ENCODE measurements at places on chromosomes 12 and 14.

DNA sequence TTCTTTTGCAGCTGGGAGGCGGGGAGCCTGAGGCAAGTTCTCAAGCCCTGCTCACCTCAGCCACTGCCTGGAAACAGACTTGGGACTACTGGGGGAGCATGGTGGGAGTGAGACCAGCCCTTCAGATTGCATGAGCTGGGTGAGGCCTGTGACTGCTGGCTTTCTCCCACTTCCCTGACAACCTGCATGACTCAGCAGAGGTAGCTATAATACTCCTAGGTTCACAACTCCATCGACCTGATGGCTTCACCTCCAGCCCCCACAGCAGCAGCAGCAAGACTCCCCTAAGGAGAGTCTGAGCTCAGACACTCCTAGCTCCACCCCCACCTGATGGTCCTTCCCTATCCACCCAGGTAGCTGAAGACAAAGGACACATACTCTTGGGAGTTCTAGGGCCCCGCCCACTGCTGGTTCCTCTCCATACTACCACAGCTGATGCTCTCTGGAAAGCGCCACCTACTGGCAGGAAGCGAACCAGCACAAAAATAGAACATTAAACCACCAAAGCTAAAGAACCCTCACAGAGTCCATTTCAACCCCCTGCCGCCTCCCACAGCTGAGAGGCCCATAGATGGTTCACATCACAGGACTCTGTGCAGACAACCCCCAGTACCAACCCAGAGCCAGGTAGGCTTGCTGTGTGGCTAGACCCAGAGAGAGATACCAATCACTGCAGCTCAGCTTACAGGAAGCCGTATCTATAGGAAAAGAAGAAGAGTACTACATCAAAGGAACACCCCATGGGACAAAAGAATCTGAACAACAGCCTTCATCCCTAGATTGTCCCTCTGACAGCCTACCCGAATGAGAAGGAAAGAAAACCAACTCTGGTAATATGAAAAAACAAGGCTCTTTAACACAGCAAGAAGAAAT is 68.7 kb downstream of the RPAP3 start:
- peaks cover 66% of the 10 kb centered on the region for H3K36me3 ChIP-seq
- no peak overlapping the region for H3K27ac ChIP-seq
- no peak overlapping the region for H3K4me3 ChIP-seq

DNA sequence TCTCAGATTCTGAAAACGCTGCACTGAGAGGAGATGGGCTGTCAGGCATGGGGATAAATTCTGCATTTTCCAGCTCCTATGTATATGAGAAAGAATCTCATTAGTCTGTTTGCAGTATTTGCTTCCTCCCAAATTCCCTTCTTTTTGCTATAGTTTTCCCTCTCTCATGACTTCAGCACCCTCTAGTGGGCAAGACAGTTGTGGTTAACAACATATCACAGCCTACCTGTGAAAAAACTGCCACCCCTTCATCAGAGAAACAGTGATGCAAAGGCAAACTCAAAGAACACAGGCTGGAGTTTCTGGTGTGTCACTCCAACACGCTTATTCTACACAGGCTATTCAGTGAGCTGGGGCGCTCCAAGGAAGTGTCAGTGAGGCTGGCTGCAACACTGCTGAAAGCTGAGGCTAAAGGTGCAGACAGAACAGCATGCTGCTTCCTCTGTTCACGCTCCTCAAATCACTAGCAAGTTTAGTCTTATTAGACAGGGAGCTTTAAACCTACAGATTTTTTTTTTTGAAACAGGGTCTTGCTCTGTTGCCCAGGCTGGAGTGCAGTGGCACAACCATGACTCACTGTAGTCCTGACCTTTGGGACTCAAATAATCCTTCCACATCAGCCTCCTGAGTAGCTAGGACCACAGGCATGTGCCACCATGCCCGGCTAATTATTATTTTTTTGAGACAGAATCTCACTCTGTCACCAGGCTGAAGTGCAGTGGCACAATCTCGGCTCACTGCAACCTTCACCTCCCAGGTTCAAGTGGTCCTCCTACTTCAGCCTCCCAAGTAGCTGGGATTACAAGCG is 19.3 kb downstream of the ZC2HC1C start:
- DNase-seq, result no peak
- no peak overlapping the region for H3K27ac ChIP-seq
- H3K4me1 ChIP-seq, result no peaks in the 10 kb centered on the region
- no peaks in the 10 kb centered on the region for H3K27me3 ChIP-seq

DNA sequence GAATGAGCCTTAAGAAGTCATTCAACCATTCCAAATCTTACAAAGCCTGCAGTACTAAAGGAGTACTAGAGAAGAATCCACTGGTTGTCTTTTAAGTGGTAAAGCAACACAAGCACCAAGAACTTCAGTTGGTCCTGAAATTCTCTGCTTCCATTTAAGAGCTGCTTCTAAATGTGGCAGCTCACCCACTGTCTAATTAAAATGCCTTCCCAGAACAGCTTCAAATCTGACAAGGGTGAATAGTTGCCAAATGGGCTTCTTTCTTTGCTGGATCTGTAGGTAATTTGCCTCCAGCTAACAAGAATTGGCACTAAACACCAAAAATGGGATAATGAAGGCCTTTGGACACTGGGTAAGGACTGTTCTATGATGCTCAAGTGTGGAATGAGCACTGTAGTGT is 72.2 kb upstream of the NAP1L1 start:
- H3K36me3 ChIP-seq, result no peaks in the 10 kb centered on the region
- H3K27ac ChIP-seq, result no peak overlapping the region
- no peak for DNase-seq
- peaks cover 28% of the 10 kb centered on the region for H3K4me1 ChIP-seq
- no peaks in the 10 kb centered on the region for H3K27me3 ChIP-seq

DNA sequence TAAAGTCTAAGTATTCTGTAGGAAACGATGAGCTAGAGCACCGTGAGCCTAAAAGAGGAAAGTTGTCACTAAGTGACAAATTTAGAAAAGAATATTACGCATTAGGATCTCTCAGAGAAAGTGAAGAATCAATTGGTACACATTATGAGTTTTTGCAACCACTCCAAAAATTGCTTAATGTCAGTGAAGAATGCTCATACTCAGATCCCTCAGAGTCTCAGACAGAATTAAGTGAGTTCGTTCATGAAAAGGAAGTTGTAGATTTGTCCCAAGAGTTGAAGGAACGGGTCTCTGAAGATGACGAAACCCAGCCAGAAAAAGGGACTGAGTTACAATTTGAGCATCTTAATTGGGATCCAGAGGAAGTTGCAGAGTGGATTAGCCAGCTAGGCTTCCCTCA is 1.5 kb downstream of the SAMD15 start:
- H3K4me3 ChIP-seq, result no peak overlapping the region
- peaks cover 6% of the 10 kb centered on the region for H3K36me3 ChIP-seq
- no peak overlapping the region for H3K27ac ChIP-seq
- no peak for DNase-seq
- no peaks in the 10 kb centered on the region for H3K27me3 ChIP-seq

- no peak overlapping the region for H3K4me3 ChIP-seq
- DNase-seq, result no peak
- no peaks in the 10 kb centered on the region for H3K36me3 ChIP-seq
- no peak overlapping the region for H3K27ac ChIP-seq
Measured at GRCh38 chr12:34249271-34249670, 227.0 kb downstream of the ALG10 start.

- no peak for DNase-seq
- peaks cover 11% of the 10 kb centered on the region for H3K27me3 ChIP-seq
- no peak within 1 kb of the TSS for H3K4me3 ChIP-seq
- no peak within 1 kb of the TSS for H3K27ac ChIP-seq
Measured at GRCh38 chr12:52473768-52474167, at the start of gene KRT6C. Gene KRT6C (minus strand): TSS chr12:52473805. CDS start chr12:52473737, 68 bp downstream.

DNA sequence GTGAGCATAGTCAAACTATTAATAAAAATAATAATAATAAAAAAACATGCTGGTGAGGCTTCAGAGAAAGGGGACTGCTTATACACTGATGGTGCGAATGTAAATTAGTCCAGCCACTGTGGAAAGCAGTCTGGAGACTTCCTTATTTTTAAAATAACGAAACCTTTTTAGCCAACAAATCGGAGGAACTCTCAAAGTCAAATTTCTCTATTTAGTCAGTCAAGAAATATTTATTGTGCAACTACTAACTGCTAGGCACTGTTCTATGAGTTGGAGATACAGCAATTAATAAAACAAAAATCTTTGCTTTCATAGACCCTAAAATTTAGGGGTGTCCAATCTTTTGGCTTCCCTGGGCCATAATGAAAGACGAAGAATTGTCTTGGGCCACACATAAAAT is 10.8 kb downstream of the TAOK3 start:
- no peak overlapping the region for H3K4me3 ChIP-seq
- no peaks in the 10 kb centered on the region for H3K27me3 ChIP-seq
- no peak for DNase-seq
- peaks cover 31% of the 10 kb centered on the region for H3K4me1 ChIP-seq
- H3K27ac ChIP-seq, result no peak overlapping the region

DNA sequence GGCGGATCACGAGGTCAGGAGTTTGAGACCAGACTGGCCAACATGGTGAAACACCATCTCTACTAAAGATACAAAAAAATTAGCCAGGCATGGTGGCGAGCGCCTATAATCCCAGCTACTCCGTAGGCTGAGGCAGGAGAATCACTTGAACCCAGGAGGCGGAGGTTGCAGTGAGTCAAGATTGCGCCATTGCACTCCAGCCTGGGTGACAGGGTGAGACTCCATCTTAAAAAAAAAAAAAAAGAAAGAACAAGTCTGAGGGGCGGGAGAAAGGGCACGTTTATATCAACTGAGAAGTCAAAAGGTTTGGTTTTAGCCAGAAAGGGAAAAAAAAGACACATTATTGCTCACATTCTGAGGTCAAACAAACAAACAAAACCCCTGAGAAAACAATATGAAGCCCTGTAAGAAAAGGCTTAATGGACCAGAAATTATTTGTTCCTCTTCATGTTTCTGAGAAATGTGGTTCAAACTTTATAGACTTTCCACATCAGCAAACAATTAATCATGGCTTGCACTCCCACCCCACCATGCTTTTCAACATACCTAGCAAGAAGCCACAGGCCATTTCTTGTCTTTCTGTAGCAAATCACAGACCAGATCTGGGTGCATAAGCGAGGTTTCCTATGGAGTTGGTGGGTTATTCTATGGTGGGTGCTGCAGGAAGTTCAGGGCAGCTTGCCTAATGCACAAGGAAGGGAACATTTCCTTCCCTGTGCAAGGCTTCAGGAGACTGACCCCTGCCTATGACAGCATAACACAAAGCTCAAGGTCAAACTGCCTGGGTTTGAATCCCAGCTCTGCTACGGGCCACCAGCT is 80.1 kb downstream of the SSPN start:
- no peak overlapping the region for H3K4me3 ChIP-seq
- no peaks in the 10 kb centered on the region for H3K27me3 ChIP-seq
- H3K4me1 ChIP-seq, result peaks cover 53% of the 10 kb centered on the region

DNA sequence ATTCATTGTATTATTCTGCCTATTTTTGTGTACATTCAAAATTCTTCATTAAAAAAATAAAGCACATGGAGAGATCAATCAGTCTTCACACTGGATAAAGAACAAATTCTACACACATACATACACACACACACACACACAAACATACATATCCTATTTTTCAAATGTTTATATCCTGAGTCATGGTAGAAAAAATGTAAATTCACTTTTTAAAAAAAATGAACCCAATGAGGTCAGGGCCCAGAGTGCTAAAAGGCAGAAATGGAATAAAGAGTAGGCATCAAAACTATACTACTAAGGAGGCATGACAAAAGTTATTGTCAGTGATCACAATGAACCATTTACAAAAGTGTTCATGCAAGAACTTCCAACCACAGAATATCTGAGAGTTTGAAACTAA is 17.3 kb downstream of the GALC start:
- peaks cover 32% of the 10 kb centered on the region for H3K36me3 ChIP-seq
- no peak overlapping the region for H3K27ac ChIP-seq
- H3K4me3 ChIP-seq, result no peak overlapping the region
- no peaks in the 10 kb centered on the region for H3K4me1 ChIP-seq
- no peak for DNase-seq

DNA sequence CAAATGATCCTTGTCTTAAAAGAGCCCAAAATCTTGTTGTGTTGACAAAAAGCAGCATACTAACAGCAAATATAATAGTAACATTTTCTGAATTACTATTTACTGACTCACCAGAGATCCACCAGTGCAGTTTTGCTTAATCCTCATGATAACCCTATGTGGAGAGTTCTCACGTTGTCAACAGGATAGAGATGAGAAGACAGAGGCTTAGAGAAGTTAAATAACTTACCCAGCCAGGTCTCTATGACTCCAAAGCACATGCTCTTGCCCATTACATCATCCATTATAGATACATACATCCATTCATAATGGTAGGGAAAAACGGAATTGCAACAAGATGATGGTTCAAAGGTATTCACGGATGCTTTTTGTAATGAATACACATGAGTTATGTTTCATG is 111.9 kb downstream of the PAX9 start:
- no peak overlapping the region for H3K27ac ChIP-seq
- no peak for DNase-seq
- H3K27me3 ChIP-seq, result no peaks in the 10 kb centered on the region
- H3K4me3 ChIP-seq, result no peak overlapping the region
- H3K36me3 ChIP-seq, result no peaks in the 10 kb centered on the region

GRCh38 chr12:94183708-94184379 is 35.5 kb downstream of the PLXNC1 start:
- H3K27me3 ChIP-seq, result no peaks in the 10 kb centered on the region
- peaks cover 11% of the 10 kb centered on the region for H3K4me1 ChIP-seq
- H3K36me3 ChIP-seq, result peaks cover 23% of the 10 kb centered on the region
- no peak for DNase-seq
- H3K27ac ChIP-seq, result no peak overlapping the region
- no peak overlapping the region for H3K4me3 ChIP-seq

DNA sequence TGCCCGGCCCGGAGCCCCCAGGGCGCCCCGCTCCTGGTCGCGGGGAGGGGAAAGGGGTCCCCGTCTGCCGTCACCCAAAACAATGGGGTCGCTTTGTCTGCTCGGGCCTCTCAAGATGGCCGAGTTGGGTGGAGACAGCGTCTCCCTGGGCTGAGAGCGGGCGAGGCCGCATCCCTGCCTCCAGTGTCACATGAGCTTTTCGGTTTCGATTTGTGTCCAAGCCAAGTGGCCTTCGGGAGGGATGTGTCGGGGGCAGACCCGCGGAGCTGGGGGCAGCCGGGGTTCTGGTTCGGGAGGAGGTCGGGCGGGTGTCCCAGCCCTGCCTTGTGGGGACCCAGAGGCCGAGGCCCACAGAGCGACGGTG is 790 bp downstream of the DYNC1H1 start:
- H3K27ac ChIP-seq, result peak overlapping the region; percentile 74
- peaks cover 48% of the 10 kb centered on the region for H3K4me1 ChIP-seq
- DNase-seq, result peak; percentile 54
- H3K27me3 ChIP-seq, result no peaks in the 10 kb centered on the region
- peaks cover 12% of the 10 kb centered on the region for H3K36me3 ChIP-seq

DNA sequence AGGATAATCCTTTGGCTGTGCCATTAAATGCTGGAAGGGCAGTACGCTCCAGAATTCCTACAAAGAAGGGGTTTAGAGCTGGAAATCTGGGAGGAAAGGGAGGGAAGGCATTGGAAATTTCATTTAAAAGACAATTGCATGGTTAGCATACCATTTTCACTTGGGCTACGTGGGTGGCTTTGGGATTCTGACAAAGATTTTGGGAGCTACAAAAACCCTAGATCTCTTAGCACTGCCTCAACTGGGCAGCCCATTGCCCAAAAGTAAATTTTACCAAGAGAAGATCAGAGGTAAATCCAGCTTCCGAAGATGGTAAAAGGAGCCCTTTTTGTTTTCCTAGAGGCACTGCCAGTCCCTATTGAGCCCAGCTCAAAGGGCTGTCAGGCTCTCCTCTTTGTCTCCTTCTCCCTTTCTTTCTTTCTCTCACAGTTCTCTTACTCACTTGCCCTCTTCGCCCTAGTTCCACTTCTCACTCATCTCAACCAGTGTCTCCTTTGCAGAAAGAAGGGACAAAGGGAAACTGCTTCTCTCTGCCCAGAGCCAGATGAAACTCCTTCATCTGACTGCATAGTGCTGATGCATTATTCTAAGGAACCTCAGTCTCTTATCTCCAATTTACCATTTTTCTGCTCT is 125.4 kb upstream of the PLEKHA5 start:
- H3K4me3 ChIP-seq, result no peak overlapping the region
- no peak for DNase-seq
- H3K4me1 ChIP-seq, result no peaks in the 10 kb centered on the region

All from activated B cell treated with CpG ODN at 0.5 μM for 24 hours (primary cell).